ENCODE measurements at places on chromosomes 5 and 9.

DNA sequence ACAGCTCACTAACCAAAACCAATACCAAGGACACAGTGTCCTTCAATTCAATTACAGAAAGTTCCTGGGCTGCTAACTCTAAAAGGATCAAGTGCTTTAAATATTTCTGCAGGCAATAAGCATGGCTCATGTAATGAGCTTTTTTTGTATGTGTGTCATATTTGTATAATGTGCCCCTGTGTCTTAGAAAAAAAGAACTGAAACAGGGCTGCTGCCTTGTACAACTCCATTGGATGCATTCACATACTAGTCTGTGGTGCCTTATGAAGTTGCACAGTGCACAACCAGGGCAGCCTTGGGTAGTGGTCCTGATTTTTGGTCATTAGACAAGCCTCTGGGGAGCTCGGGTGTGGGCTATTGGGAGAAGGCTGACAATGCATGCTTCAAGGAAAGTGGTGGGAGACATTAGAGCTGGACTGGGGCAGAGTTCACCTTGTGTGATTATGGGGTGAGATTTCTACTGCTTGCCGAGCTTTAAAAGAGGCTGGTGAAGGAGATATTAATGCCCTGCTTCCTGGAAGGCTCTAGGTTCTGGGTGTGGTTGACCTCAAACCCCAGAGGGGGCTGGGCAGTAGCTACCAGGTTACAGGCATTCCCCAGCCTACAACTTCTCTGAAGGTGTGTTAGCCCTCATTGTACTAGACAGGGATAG is 3.6 kb upstream of the CPEB4 start:
- DNase-seq: no peak

DNA sequence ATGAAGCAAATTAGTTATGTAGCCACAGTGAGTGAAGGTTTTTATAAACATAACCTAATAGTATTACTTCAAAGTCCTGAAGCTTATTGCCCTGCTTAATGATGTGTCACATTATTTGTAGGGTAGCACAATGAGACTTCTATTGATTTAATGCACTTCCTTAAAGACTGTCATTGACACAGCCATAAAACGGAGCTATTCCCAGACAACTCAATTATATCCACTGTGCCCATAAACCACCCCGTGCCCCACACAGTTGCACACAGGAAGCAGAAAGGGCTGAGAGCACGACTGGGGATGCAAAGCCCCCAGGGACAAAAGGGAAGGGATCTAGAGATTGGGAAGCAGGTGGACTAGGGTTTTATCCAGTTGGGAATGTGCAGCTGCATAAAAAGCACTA is 37.0 kb downstream of the TRIM32 start:
- DNase-seq: no peak

- DNase-seq: no peak
Observed at GRCh38 chr5:10319202-10319851, 11.6 kb upstream of the CMBL start.

DNA sequence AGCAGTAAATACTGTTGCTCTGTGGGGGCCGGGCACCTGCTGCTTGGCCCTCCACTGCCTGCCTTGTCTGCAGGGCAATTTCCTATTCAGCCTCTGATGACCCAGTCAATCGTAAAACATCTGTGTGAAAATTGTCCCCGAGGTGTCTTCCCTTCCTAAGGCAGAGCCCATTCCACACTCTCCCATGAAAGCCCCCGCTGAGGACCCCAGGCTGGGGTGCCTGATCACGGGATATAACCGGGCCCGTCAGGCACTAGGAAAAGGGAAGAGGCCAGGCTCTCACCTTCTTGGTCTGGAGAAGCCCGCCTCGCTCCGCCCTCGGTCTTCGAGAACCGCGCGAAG is 27.2 kb upstream of the SCGB3A1 start:
- no peak for DNase-seq

DNA sequence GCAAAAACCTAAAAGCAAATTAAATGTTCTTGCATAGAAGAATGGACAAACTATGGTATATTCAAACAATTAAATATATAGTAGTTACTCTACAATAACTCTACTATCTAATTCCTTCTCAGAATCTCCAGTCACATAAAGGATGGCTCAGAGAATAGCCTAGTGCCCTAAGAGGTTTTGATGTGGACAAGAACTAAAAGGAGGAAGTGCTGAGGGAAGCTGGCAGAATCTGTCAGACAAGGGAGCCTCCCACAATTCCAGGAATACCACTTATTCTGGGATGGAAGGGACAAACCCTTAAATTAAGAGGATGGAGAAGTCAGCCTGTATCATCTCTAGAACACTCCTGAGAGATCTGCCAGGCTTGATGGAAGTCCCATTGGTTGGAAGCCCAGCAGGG is 30.4 kb downstream of the TNFSF8 start:
- DNase-seq: no peak

- no peak for DNase-seq
Observed at GRCh38 chr9:135023786-135024405, 63.6 kb upstream of the OLFM1 start.

GRCh38 chr5:112917453-112917995 is 4.5 kb downstream of the REEP5 start:
- no peak for DNase-seq

GRCh38 chr9:86860006-86860405 is 87.3 kb downstream of the GAS1 start:
- DNase-seq: no peak

DNA sequence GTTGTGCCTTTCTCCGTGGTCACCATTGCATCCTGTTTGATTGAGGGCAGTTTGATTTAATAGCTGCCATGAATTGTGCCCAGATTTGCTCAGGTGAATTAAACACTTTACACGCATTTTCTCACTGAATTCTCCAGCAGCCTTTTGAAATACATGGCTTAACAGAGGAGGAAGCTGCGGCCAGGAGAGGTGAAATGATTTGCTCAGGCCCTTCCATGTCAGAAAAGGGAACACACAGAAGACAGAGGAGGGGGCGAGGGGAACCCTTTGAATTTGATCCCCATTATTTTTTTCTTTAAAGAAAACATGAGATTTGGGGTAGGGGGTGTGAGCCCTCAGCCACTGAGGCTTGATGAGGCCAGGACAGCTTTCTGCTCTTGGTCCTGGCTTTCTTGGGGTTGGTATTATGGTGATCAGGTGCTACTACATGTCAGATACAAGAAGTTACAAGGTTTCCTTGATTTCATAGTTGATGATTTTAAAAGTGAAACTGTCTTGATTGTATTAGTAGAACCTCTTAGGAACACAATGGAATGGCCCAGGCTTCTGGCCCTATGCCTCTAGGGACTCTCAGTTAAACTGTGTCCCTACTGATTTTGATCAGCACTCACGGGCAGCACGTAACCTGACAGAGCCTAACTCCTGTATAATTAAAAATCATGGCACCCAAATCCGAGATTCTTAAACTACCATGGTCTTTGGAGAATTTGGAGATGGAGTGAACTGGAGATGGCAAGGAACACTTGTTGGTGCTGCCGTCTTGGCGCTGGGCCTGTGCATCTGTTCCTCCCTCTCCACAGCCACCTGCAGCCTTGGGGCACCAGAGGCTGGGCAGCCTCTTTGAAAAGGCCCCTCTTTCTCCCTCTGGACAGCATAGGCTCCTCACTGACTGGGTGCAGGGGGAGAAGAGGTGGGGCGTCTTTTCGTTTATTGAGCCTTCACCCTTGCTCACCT is 107.9 kb downstream of the TRIO start:
- no peak for DNase-seq

GRCh38 chr9:113568081-113568435 is 104.5 kb downstream of the RGS3 start:
- peak; percentile 38 for DNase-seq

- DNase-seq: no peak
Observed at GRCh38 chr9:36935768-36936497, 98.1 kb downstream of the PAX5 start.

DNA sequence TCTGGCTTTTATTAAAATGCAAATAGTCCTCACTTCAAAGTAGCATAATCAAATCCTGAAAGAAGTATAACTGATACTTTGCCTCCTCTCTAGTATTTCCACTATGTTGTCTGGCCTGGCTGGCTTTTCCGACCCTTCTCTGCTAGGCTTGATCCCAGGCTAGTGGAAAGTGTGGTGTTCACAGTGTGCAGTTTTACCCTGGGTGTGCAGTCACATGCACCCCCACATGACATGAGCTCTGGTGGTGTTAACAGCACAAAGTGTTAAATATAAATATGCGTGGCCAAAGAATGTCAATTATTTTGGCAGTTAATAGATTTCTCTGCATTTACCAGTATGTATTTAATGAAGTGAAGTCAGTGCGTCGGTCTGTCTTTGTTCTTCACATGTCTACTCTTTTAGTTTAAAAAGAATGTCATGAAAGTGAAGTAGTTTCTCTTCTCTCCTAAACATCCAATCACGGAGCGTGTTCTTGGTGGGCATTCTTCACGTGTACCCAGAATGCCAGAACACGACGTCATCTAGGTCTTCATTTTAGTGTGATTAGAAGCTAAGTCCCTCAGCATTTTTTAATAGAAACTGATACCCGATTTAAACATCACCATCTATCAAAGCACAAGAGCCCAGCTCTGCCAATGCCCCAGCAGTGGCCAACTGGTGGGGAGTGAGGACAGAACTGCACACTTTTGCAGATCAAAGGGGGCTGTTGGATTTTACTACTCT is 286.4 kb downstream of the FANCC start:
- DNase-seq: no peak

- no peak for DNase-seq
Observed at GRCh38 chr5:15787681-15788080, 287.7 kb downstream of the FBXL7 start.

Data from left forelimb (tissue), 1 donor.